Mammary epithelial cell (primary cell): ENCODE measurements at places on chromosomes 16 and 17. TPM values are rescaled to one million over a fixed set of nuclear protein-coding genes. Genes with fewer than 3 reads are reported as not detected.

The ZG16 gene
- not detected for total RNA-seq

The EPOP gene
- 3.2 TPM for total RNA-seq

The SLC13A5 gene
- 0.69 TPM in 1 of 2 replicates, not detected in the other for total RNA-seq

The ITGAD gene
- total RNA-seq, result not detected in 2 replicates

The ACSM2B gene
- total RNA-seq, result not detected

The DGKE gene
- total RNA-seq, result 6.7 TPM

The DNAH17 gene
- total RNA-seq, result not detected in 2 replicates

The TEKT5 gene
- 0.33 TPM for total RNA-seq

The PIPOX gene
- total RNA-seq, result 1.2 TPM

The C17orf113 gene
- total RNA-seq, result 1.0 and 1.5 TPM in 2 replicates

The CCL2 gene
- not detected in 2 replicates for total RNA-seq

The CES4A gene
- total RNA-seq, result 3.0 and 3.6 TPM in 2 replicates
